NCI-H2081 treated with DMSO at 0.1 percent for 48 hours (cell line): ENCODE measurements at places on chromosomes 1 and 21.

DNA sequence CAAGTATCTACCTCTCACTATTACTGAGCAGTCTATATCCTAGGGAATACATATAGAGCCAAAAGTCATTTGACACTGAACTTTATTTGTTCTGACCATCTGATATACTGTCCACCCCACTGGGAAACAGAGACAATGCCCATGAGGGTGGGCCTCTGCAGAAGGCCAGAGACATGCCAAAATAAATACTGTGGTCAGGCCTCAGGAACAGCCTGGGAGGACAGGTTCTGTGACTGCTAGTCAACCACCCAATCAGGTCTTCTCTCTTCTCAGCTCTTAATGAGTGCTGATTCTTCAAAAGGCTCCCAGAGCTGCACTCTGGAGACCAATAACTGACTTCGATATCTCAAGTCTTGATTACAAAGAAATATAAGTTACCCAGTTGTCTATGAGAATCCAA is 5.5 kb upstream of the ANKRD35 start:
- DNase-seq = peak; percentile 30

- no peak for DNase-seq
These were observed 11.2 kb downstream of the AGO1 start for GRCh38 chr1:35894183-35894582.

GRCh38 chr1:214280386-214281020 is 456 bp upstream of the SMYD2 start:
- no peak for DNase-seq

- no peak for DNase-seq
These were observed 114.5 kb downstream of the CACHD1 start for GRCh38 chr1:64584479-64584878.

DNA sequence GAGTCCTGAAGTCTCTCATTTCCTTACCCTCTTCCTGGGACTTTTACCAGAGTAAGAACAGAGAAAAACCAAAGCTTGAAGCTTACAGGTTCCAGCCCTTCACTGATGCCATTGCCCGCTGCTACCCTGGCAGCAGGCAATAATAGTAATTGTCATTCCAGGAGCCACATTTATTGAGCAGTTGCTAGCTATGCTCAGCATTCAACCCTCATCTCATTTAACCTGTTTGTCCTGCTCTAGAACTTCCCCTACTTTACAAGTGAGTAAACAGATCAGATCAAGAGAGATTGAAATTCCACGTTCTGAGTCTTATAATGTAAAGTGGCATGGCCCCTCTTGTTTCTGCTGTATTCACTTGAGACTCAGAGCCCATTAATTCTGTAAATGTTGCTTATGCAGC is 80.4 kb downstream of the ATP1A1 start:
- DNase-seq = no peak

- DNase-seq = no peak
These were observed 67.4 kb downstream of the DMRTB1 start for GRCh38 chr1:53526451-53527101.

GRCh38 chr1:28898405-28898881 is 15.9 kb upstream of the EPB41 start:
- no peak for DNase-seq

DNA sequence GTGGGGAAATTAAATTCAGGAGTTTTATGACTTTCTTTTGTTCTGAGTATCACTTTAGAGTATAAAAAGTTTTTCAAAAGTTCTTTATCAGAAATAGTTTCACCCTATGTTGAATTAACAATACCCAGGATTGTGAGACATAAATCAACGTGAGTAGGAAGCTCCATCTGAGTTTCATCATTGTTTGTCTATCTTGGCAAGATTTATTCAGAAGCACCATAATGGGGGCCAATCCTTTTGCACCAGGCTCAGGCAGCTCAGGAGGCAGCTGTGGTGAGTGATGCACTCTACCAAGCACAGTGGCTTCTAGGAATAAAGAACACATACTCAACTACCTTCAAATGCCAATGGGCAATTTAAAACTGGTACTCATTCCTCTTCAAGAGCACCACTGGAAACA is 12.0 kb downstream of the CREG1 start:
- DNase-seq = no peak

DNA sequence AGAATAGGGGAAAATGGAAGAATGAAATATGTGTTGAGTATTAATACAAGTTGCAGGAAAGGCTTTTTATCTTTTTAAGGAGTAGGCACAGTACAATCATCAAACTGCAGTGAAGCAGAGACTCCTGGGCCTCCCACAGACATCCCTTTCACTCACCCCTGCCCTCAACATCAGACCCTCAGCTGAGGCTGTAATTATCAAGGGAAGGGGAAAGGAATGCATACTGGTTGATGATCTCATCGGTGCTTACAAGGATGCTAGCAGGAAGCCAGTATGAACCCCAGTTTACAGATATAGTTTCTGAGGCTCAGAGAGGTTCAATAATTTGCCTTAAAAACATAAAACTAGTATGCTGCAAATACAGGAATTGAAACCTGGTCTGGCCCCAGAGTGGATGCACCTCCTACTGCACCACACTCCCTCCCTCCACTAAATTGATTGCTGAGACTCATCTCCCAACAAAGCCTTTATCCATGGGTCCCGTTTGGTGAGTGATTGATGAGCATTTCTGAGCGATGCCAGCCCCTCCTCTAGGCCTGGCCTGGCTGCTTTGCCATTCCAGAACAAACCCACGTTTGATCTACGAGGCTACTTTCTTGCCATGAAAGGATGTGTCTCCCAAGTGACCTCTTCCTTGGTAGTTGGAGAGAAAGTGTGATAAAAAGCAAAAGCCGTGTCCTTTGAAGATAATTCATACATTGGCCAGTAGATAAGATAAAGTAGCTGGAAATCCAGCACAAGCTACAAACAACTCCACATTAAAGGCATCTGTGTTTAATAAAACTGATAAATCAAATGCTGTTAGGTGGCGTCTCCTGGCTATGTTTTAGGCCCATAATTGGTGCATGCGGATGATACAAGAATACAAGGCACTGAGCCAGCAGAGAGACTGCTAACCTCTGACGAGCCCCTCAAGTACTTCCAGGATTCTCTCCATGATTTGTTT is 233.9 kb upstream of the CAMK1G start:
- DNase-seq = no peak

- no peak for DNase-seq
These were observed at the start of gene SPATC1L for GRCh38 chr21:46183910-46184624. Gene SPATC1L (minus strand): TSS chr21:46184459. CDS start chr21:46182816, 1,643 bp downstream.
